ENCODE measurements at places on chromosomes 12 and 14.
A peak's percentile ranks its signal among the peaks of the same experiment; 100 is the strongest.

DNA sequence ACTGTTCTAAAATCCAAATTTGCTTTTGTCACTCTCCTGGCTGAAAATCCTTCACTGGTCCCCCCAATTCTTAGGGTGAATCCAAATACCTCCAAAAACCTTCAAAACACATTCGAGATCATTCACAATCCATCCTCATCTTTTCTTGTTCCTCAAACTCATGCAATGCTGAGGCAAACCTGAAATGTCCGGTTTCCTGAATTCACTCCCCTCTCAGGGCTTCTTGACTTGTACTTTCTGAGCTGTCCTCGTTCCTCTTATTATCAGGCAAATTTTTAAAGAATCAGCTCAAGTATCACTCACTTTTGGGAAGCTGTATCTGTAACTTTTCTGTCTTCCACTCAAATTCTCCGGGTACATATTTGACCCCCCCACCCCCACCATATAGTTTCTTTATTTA lies 84.9 kb upstream of the DUSP6 start:
- DNase-seq, result no peak

DNA sequence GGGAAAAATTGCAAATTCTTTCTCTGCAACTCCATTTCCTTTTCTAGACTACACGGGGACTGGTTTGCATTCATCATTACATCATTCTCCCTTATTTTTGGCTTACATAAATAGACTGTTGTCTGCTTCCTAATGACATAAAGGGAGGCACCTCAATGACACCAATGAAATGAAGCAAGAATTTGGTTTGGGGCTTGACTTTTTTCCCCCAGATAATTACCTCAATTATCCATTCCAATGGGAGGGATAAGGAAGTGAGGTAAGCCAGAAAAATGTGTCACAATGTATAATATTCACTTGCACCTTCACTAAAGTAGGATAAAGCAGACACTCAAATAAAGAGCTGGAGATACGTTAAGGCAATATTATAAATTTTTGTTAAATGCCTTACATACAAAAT lies 240.6 kb upstream of the GRIP1 start:
- no peak for DNase-seq

- no peak for DNase-seq
Measured at GRCh38 chr14:74133833-74134481, 49.2 kb downstream of the LIN52 start.

DNA sequence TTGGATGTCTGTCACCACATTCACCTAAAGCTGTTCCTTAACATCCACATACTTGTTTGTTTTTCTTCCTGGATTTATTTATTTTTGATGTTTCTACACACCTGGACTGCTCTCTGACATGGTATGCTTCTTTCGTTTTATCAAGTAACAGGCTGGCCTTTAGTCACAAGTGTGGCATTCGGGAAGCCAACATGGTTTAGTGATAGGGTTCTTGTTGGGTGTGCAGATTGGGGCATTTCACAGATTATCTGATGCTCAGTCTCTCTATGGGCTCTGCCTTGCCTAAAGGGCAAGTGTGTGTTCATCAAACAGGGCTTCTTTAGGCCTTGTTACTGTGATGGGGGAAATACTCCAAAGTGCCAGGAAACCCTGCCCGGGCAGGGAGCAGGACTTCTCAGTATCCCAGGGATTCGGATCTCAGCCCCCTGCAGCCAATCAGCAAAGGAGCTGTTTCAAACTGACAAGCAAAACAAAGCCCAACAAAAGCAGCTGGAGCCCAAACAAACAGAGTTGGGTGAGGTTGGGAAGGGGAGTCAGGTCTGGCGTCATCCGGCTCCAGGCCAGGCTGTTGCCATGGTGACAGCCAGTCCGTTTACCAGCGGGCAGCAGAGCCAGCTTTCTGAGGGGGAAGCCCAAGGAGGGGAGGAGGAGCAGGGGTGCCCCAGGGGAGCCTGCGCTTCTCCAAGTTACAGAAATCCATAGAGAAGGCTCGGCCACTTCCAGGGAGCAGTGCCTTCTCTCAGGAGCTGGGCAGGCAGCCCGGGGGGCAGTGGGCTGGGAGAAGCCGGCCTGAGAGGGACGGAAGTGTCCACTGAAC lies 31.9 kb downstream of the FOS start:
- DNase-seq, result no peak

DNA sequence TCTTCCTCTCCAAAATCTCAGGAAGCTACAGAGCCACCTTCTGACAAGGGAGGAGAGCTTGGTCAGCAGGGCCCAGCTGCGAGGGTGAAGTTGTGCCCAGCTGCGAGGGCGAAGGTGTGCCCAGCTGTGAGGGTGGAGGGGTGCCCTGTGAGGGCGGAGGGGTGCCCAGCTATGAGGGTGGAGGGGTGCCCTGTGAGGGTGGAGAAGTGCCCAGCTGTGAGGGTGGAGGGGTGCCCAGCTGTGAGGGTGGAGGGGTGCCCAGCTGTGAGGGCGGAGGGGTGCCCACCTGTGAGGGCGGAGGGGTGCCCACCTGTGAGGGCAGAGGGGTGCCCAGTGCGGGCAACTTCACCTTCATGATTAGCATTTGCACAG lies 20.4 kb upstream of the TTC7B start:
- no peak for DNase-seq

- no peak for DNase-seq
Measured at GRCh38 chr14:69692594-69692993, 74.3 kb upstream of the SRSF5 start.

GRCh38 chr12:116384691-116385485 lies 107.4 kb upstream of the MED13L start:
- peak; percentile 50 for DNase-seq

DNA sequence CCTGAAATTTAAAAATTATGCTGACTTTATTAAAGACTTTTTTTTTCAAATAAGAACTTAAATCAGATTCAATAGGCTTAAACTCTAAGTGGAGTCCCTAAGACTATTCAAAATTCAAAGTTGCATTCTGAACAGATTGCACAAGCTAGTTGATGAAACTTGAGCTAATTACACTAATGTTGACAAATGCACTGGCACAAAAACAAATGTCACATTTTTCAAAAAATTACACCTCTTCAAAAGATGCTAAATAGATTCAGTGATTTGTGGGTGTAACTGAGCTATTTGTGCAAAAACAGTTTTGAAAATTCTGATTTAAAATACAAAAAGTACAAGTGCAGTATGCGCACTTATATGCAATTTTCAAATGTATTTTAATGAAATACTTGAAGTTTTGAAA lies 205.4 kb downstream of the RERGL start:
- no peak for DNase-seq

DNA sequence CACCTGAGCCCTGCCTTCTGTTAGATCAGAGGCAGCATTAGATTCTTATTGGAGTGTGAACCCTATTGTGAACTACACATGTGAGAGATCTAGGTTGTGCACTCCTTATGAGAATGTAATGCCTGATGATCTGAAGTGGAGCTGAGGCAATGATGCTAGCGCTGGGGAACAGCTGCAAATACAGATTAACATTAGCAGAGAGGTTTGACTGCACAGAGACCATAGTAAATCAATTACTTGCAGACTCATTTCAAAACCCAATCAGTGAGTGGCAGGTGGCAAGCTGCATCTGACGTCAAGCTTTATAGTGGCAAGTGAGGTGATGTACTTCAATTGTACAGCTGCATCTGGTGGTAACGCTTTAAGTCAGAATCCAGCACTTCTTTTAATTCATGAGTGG lies 141.6 kb downstream of the GPHN start:
- no peak for DNase-seq

Measured in Karpas-422 (cell line).